Osteocyte (in vitro differentiated cells): ENCODE measurements at places on chromosomes 1 and 21. TPM values are rescaled to one million over a fixed set of nuclear protein-coding genes. Genes with fewer than 3 reads are reported as not detected.

- DNase-seq: no peak
Observed at GRCh38 chr1:119960501-119960900, 64.2 kb upstream of the ADAM30 start.

- no peak for DNase-seq
Observed at GRCh38 chr21:33027401-33028286, 1.9 kb downstream of the OLIG2 start.

RPL22 gene
- 359 and 373 TPM in 2 replicates for total RNA-seq

FDPS gene
- total RNA-seq: 119 and 127 TPM in 2 replicates

GBP6 gene
- not detected in 2 replicates for total RNA-seq
